ENCODE measurements at places on chromosomes 11 and 22.

GRCh38 chr22:44173154-44173553 is 7.6 kb upstream of the PARVG start:
- DNase-seq: no peak

DNA sequence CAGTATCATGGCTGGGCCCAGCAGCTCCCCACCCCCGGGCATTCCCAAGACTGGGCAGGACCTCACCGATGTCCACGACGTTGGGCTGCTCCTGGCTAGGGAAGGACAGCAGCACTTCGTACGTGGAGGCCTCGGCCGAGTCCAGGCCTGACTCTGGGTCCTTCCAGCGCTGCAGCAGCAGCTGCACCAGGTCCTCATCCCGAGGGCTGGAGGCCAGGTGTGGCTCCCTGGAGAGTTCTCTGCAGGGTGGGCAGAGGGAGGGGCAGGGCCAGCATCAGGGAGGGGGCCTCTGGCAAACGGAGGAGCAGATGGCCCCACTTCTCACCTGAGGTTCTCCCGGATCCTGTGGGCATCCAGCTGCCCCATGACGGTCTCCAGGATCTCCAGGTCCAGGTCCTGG is 341 bp downstream of the NAALADL1 start:
- no peak for DNase-seq

GRCh38 chr11:111860257-111860656 is 11.1 kb downstream of the ALG9 start:
- no peak for DNase-seq

- DNase-seq: no peak
Measured at GRCh38 chr11:85913513-85913912, 58.3 kb downstream of the CCDC83 start.

- DNase-seq: no peak
Measured at GRCh38 chr11:32105871-32106560, 15.1 kb downstream of the RCN1 start.

- DNase-seq: no peak
Measured at GRCh38 chr11:30917859-30918478, 331.8 kb upstream of the MPPED2 start.

GRCh38 chr11:124865181-124865901 is at the start of gene ROBO3:
TSS of gene ROBO3 (plus strand) at chr11:124865432. CDS start at chr11:124865578, 146 bp downstream.
- no peak for DNase-seq

DNA sequence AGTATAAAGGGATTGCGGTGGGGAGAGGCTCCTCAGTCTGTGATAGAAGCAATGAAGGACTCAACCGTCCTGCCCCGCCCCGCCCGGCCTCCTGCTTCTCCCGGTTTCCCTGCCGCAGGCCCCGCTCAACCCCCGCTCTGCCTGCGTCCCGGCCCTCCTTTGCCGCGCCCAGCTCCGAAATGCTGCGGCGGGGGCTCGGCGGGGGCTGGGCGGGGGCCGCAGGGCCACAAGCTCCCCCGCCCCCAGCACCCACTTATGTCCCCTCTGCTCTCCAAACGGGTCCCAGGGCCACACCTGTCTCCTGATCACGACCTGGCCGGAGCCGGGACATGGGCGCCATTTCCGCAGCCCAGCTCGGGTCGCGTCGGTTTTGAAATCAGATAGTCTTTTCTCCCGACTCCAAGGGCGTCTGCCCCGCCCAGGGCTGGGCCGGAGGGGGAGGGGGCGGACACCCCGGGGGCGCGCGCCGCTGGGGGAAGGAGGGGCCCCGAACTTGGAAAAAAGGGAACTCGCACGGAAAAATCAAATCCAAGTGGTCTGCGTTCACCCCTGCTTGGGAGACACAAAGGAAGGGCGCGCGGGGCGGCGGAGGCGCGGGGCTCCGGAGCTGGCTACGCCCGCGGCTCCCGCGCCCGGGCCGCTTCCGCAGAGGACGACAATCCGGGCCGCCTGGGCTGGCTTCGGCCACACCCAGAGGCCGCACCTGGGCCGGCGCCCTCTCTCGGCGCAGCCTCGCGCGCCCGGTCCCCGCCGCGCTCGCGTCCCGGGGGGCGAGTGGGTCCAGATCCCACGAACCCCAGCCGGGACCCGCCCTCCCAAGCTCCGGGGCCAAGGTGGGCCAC is 70.6 kb upstream of the EP300 start:
- DNase-seq: peak; percentile 67

- peak; percentile 53 for DNase-seq
Measured at GRCh38 chr11:47185305-47186075, 744 bp downstream of the PACSIN3 start.

DNA sequence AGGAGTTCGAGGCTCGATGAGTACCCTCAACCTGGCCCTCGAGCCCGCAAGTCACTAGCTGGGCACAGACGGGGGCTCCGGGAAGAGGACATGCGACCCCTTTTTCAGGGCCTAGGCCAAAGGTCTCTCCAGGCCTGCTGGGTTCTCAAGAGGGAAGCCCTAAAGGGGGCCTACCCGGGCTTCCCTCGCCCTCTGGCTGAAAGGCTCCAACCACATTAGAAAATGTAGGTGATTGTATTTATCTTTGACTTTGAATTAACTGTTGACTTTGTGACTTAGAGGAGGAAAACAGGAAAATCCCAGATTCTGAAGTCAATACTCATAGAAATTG is 7.3 kb upstream of the PAX6 start:
- no peak for DNase-seq

DNA sequence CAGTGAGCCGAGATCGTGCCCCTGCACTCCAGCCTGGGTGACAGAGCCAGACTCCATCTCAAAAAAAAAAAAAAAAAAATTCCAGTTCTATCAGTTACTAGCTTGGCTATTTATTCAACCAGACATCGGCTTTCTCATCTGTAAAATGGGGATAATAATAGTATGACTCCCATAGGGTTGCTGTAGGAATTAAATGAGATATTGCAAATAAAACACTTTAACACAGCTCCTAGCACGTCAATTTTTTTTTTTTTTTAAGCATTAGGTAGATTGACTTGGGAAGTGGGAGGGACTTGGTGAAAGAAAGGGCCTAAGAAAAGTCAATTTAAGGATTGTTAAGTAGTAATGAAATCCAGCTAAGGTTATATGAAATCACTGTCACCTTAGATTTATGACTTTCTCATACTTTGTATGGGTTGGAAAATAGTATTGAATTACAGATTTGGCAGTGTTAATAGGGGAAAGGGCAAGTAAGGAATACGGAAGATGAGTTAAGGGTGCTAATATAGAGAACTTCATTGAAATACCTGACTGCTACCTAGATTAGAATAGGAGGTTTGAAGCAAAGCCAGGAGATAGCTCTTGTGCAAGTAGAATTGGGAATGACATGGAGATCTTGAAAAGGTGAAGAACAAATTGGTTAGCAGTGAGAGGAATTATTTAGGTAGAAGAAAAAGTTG is 28.8 kb downstream of the BIRC2 start:
- no peak for DNase-seq

- DNase-seq: no peak
Measured at GRCh38 chr11:70799386-70799785, 401.1 kb downstream of the CTTN start.

DNA sequence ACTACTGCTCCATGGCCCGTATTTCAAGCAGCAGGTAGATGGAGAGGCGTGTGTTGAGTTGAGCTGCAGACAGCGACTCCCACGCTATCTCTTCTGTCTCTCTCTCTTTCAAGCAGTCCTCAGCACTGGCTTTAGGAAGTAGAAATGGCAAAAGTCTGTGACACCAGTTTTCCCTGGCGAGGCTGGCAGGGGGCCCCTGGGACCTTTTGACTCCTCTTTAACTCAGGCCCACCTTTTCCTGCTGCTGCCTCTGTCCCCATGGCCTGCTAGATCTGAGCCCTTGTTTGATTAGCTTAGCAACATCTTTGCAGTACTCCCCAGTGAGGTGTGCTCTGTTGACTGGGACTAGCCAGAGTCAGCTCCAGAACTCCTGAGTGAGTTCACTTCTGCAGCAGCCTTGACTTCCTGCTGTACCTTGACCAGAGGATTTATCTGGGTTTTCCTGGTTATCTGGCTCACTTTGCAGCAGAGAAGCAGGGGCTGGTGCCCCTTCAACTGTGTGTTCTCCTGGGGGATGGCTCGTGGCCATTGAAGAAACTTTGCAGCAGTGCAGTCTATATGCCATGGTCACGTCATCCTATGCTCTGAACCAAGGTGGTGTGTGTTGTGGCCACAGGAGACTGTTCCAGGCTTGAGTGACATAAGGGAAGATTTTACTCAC is 183.9 kb downstream of the DBX1 start:
- no peak for DNase-seq

DNA sequence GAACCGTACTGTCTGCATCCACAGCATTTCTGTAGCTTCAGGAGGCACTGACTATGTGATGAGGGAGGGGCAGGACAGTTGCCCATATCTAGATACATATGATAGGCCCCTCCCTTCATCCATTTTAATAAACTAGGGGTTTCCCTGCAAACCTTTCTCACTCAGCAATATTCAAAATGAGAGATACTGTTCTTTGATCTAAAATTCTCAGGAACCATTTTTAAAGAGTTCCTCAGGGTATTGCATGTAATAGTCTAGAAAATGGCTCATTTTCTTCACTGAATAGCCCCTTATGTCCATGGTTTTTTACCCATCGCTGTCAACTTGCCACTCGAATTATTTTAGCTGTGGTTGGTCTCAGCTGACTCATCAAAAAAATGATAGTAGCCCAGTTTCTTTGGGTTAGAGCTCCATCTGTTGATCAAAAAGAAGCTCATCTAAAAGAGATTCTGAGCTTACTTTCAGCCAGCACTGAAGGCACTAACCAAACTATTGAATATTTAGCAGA is 37.0 kb upstream of the DNAJB7 start:
- no peak for DNase-seq

DNA sequence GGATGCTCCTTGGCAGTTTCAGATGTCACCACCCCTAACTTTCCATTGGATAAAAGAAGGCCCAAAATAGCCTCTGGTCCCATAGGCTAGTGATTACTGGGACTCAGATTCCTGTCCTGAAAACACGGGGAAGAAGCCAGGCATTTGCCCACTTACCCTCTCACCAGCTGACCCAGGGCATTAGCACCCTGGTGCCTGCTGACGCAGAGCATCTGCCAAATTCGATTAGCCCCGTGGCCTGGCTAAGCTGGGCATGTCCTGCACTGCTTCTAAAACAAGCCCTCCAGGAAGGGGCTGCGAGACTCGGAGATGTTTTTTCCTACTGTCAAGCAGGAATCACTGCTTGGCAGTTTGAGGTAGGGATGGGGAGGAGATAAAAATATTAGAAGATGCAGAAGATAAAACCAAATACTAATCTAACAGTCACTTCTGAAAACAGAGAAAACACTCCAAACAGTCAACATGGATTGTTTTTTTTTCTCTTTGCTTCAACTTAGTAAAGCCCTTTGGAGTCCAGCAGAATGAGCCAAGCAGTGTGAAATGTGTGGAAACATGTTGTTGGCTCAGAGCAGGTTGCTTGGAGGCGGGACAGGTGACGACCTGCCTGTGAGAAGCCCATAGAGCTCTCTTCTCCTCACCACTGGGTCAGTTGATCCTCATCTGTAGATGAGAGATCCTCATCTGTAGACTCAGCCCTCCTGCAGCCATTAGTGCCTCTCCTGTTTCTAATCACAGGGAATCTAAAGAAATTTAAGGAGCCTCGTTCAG is 54.0 kb downstream of the BDNF start:
- DNase-seq: no peak

- DNase-seq: peak; percentile 20
Measured at GRCh38 chr11:68099474-68100405, 21.4 kb downstream of the CHKA start.

DNA sequence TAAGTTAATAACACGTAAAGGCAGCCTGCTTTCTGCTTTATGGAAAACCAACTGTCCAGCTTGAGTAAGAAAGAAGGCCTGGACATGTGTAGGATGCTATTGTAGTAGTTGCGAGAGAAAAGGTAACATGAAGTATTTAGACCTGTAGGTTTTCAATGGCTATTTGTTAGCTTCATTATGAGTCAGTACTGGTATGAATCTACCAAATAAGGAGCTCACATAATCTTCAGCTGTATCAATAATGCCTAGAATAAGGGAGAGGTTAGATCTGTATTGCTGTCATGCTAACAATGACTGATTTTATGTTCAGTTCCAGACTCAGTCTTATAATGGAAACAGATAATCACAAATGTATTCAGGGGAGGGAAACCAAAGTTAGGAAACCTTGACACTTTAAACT is 550.3 kb downstream of the CNTN5 start:
- no peak for DNase-seq

DNA sequence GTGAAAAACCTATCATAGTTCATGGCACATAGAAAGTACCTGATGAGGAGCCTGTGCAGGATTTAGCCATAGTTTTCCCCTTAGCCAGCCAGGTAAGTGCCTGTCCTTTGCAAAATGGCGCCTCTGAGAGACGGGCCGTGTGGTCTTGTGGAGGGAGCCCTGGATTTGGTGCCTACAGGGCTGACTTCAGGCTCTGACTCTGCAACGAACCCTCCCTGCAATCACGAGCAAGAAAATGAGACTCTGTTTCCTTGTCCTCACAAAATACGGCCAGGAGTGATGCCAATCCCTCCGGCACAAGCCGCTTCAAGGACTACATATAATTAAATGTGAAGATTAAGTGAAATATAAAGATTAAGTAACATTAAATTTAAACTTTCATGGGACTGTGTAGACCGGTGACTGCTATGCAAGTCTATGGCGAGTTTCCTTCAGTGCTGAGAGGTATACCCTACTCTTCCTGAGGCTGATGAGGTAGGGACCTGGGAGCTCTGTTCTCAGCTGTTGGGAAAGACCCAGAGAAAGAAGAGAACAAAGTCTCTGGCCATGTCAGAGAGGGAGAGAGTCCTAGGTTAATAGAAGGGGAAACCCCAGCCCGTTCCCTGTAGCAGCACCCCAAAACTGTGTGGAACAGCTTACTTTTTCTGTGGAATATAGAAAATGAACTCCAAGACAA is 6.1 kb upstream of the CXCR5 start:
- DNase-seq: no peak

GRCh38 chr11:68276861-68277260 is 5.1 kb upstream of the C11orf24 start:
- DNase-seq: no peak

- no peak for DNase-seq
Measured at GRCh38 chr11:72569966-72570892, 104.0 kb downstream of the PDE2A start.

- no peak for DNase-seq
Measured at GRCh38 chr11:107957109-107957588, 28.9 kb downstream of the RAB39A start.

DNA sequence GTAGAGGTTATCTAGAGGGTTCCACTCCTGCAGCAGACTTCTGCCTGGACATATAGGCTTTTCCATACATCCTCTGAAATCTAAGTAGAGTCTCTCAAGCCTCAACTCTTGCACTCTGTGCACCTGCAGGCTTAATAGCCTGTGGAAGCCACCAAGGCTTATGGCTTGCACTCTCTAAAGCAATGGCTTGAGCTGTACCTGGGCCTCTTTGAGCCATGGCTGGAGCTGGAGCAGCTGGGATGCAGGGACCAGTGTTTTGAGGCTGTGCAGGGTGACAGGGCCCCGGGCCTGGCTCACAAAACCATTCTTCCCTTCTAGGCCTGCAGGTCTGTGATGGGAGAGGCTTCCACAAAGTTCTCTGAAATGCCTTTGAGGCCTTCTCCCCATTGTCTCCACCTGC is 2.9 kb upstream of the NXPE4 start:
- no peak for DNase-seq

- no peak for DNase-seq
Measured at GRCh38 chr11:43537833-43538615, 142.5 kb upstream of the HSD17B12 start.
